ENCODE measurements at places on chromosomes 6 and 20. TPM values are rescaled to one million over a fixed set of nuclear protein-coding genes. Genes with fewer than 3 reads are reported as not detected.

The OGFRL1 gene
- 8.4 TPM for total RNA-seq

The NOTCH4 gene
- 3.5 TPM for total RNA-seq

The STX11 gene
- 0.79 TPM for total RNA-seq

The TFAP2A gene
- 24.3 TPM for total RNA-seq

The LGSN gene
- not detected for total RNA-seq

The AKAP7 gene
- total RNA-seq, result 11.0 TPM

The BTBD9 gene
- total RNA-seq, result 8.5 TPM

The ADGRF1 gene
- under 0.01 TPM for total RNA-seq

The ADGRF5 gene
- 13.7 TPM for total RNA-seq
